ENCODE measurements at places on chromosomes 7 and 10. TPM values are rescaled to one million over a fixed set of nuclear protein-coding genes. Genes with fewer than 3 reads are reported as not detected.

Gene RNF148
- 0.66 TPM for total RNA-seq

Gene ACSM6
- not detected for total RNA-seq

Gene POLR2J3
- total RNA-seq, result 20.4 TPM

Gene UPK3BL2
- 0.87 TPM for total RNA-seq

Gene UBE2D1
- total RNA-seq, result 11.1 TPM

Gene JCAD
- 2.5 TPM for total RNA-seq
